ENCODE measurements at places on chromosomes 3 and 15. TPM values are rescaled to one million over a fixed set of nuclear protein-coding genes. Genes with fewer than 3 reads are reported as not detected.

- no peak for DNase-seq
These were observed 299.2 kb downstream of the ADAMTS17 start for GRCh38 chr15:100042558-100042957.

GRCh38 chr3:78872195-78872594 is 895.6 kb downstream of the ROBO1 start:
- no peak for DNase-seq

GP9 gene
- total RNA-seq, result not detected

GRCh38 chr15:95577927-95578326 is 752.6 kb upstream of the NR2F2 start:
- DNase-seq, result no peak

GRCh38 chr3:54557538-54558428 is 370.1 kb downstream of the LRTM1 start:
- no peak for DNase-seq

CYP8B1 gene
- not detected for total RNA-seq

POLQ gene
- 27.9 TPM for total RNA-seq

GRCh38 chr3:32819551-32820348 is 2.0 kb downstream of the TRIM71 start:
- DNase-seq, result no peak

GRCh38 chr3:30166535-30166934 is 439.9 kb upstream of the TGFBR2 start:
- DNase-seq, result no peak
